NCI-H2171 (cell line): ENCODE measurements at places on chromosomes 7 and 10.

GRCh38 chr7:148084138-148084537, 506.4 kb upstream of the C7orf33 start:
- peak; percentile 64 for DNase-seq

GRCh38 chr10:58438340-58438871, 53.2 kb downstream of the TFAM start:
- no peak for DNase-seq

DNA sequence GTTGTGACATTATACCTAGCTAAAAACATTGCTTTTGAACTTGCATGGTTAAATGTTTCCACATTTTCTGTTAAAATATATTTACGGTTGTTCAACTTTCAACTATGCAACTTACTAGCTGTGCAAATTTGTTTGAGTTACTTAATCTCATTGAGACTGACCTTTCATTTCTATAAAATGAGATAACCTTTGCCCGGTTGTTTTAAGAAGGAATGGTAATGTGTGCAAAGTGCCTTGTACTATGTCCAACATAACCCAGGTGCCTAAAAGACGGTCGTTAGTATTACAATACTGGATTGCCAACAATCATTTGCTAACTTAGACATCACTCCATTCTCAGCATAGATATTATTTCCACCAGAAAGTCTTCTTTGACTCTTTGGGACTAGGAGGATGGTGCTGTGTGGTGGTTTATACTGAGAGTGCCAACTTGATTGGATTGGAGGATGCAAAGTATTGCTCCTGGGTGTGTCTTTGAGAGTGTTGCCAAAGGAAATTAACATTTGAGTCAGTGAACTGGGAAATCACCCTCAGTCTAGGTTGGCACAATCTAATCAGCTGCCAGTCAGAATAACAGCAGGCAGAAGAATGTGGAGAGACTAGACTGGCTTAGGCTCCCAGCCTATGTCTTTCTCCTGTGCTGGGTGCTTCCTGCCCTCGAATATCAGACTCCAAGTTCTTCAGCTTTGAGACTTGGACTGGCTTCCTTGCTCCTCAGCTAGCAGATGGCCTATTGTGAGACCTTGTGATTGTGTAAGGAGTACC, 85.2 kb upstream of the PDSS1 start:
- DNase-seq, result no peak

DNA sequence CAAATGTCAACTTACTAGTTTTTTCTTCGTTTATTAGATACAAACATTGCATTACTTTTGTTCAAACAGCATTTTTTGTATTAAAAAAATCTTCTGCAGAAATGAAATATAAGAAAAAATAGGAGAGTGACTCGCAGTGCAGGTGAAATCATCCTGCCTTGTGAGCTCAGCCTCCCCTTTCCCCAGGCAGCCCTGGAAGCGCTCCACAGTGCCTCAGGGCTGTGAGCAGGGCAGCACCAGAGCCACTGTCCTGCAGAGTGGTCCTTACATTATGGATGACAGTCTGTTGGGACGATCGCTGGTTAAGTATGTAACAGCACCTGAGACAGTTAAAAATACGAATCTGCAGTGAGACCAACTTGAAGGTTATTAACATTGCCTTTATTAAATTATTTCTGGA, 695.4 kb upstream of the POM121L12 start:
- no peak for DNase-seq

GRCh38 chr10:126661841-126662515, 8.5 kb downstream of the C10orf90 start:
- DNase-seq, result no peak

DNA sequence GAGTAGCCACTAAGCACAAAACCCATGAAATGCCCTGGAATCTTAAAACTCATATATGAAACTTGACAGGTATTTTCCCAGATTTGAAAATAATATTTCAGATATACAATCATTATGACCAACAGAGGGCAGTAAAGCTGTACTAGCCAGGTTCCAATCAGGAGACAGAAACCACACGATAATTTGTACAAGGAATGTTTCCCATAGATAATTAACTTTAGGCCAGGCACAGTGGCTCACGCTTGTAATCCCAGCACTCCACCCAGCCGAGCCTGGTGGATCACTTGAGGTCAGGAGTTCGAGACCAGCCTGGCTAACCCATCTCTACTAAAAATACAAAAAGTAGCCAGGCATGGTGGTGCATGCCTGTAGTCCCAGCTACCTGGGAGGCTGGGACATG, 31.0 kb upstream of the NUB1 start:
- DNase-seq, result peak; percentile 46

DNA sequence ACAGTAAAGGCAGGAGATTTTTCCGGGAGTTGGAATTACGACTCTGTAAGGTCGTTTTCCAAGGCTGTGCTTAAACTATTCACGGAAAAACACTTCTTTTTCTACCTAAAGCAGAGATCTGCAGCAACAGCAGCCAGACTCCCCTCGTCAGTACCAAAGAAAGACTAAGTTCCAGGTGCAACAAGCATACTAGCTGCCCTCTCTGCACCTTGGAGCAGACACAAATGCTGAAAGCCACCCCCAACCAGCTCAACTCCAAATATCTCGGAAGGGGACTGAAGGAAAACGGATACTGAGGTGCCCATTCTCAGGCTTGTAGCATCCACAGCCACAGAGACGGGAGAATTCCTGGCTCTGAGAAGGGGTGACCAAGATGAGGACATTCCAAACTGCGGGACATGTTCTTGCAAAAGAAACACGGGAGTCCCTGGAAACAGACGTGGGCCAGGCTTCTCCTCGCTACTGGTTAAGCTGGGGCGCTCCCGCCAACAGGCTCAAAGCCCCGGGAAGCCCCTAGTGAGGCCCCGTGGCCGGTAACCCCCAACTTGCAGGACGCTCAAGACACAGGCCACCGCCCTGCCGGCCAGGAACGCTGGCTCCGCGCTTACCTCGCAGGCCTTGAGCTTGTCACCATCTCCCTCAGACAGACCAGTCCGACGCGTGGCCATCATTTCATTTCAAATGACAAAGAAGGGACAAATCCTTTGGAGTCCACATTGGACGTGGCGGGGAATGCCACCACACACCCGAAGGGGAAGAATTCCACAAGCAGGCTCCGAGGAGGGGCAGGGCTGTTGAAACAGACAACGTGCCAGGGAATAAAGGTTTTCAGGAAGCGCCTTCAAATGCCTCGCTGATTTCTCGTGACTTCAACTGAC, 2.2 kb downstream of the ARHGAP21 start:
- no peak for DNase-seq

- DNase-seq, result no peak
Measured at GRCh38 chr7:107404740-107405537, 64.9 kb upstream of the GPR22 start.

- DNase-seq, result peak; percentile 16
Measured at GRCh38 chr7:19117091-19117869, at the start of gene TWIST1. Gene TWIST1, minus strand, starts transcription at chr7:19117636. Its CDS starts 315 bp downstream, at chr7:19117321.

DNA sequence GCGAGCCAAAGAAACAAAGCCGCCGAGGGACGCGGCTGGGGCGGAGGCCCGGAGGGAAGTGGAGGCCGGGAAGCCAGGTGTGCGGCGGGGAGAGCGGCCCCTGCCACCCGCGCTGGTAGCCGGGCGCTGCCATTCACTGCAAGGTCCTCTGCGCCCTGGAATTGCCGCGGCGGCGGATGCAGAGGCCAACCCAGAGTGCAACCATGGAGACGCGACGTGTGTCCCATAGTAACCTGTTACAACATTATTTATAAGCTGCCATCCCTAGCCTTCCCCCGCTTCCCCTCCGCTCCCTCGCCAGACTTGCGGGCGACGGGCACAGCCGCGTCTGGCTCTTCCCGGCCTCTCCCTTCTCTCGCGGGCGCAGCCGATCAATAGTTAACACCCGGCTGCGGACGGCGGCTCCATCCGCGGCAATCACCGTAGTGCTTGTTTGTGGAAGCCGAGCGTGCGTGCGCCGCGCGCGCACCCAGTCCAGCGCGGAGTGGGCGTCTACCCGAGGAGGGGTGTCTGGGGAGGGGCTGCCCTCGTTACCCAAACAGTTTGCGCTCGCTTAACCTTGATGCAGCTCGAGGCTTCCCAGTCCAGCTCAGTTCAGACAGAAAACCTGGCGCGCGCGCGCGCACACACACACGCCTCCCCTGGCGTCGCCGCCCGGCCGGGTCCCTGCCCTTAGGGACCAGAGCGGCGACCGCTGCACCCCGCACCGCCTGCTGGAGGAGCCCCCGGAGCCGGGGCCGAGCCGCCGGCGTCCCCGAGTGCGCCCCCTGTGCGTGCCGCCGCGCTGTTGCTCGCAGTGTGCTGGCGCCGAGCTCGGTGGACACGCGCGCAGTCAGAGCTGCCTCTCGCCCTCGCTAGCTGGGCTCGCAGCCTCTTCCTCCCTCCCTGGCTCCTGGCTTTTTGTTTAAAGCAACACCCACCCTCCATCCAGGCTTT, 165.4 kb upstream of the DPP6 start:
- no peak for DNase-seq

DNA sequence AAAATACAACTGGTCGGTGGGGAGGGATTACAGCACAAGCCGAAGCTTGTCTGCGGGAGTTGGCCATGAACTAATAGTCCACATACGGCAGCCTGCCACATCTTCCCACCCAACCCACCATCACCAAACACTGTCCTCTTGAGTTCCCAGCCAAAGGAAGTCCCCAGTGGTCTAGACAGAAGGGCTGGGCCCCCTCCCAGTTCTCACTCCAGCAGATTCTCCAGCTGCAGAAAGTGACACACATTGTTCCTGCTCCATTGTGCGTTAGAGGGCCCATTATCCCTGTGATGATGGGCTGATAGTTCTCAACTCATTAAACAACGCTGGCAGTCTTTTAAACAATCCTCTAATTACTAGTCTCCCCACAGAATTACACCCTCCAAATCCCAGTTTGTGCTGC, 148.0 kb downstream of the FGFR2 start:
- no peak for DNase-seq

GRCh38 chr10:73577788-73578187, 13.4 kb downstream of the USP54 start:
- no peak for DNase-seq

- DNase-seq, result no peak
Measured at GRCh38 chr10:80453056-80453841, 861 bp upstream of the TSPAN14 start.

- no peak for DNase-seq
Measured at GRCh38 chr7:133297093-133297492, 44.2 kb downstream of the EXOC4 start.

DNA sequence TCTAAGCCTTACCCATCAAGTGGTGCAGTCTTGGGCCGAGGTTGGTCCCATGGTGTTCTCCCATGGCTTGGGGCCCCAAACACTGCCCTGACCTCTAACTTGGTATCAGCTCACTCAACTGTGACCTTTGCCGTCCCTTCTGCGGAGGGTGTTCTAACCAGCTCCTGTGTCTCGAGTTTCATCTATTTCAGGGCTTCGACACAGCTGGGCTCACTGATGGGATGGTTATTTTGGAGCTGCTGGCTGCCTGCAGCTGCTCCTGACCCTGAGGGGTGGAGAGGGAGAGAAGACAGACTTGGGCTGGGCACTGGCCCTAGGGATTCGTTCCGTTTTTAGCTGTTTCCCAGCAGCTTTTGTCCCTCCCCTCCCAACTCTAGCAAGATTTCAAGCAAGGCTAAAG, 86.9 kb downstream of the NEURL1 start:
- no peak for DNase-seq

GRCh38 chr10:75417522-75417927, 13.9 kb upstream of the LRMDA start:
- DNase-seq, result no peak

GRCh38 chr7:26182706-26183105, 17.8 kb downstream of the HNRNPA2B1 start:
- no peak for DNase-seq

DNA sequence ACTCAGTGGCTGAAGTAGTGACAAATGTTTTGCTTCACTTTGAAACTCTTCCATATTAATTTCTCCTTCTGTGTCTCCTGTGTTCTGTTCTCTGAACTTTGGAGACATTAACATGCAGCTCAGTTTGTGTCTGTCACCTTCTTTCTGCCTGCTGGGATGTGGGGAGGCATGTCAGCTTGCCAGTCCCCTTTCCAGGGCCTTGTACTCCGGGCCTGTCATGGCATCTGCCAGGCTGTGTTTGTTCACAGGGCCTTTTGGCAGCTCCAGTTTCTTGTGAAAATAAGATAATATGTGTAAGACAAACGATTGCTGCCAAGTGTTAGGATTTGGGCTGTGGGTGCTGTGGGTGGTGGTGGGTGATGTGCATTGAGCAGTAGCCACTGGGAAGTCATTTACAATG, 76.1 kb upstream of the ELMO1 start:
- DNase-seq, result no peak

GRCh38 chr7:155507576-155507975, 38.8 kb downstream of the CNPY1 start:
- DNase-seq, result no peak

DNA sequence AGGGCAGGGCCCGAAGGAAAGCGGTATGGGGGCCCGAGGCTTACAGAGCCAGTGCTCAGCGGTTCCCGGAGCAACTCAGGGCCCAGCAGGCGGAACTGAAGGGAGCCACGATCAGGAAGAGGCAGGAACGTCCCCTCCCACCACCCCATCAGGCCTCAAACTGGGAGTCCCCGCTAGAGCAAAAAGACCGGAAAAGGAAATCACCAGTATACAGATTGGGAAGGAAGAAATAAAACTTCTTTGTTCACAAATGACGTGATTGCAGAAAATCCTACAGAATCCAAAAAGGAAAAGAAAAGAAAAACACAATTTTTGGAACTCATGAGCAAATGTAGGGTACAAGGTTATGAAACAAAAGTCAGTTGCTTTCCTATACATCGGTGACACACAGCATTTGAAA, 21.6 kb upstream of the ZFAND2A start:
- DNase-seq, result no peak

DNA sequence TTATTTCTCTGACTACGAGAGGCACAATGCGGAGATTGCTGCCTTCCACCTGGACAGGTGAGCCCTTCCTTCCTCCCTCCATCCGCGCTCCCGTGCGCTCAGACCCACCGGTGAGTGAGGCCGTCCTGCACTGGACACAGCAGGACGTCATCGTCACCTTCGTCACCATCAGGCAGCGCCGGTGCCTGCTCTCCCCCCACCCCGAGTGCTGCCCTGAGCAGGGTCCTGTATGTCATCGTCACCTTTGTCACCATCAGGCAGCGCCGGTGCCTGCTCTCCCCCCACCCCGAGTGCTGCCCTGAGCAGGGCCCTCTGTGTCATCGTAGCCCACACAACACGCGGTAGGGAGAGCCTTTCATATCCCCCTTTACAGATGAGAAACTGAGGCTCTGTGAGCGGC, 43.5 kb upstream of the FOXL3 start:
- DNase-seq, result no peak

- no peak for DNase-seq
Measured at GRCh38 chr7:107047902-107048782, 3.6 kb downstream of the PRKAR2B start.

DNA sequence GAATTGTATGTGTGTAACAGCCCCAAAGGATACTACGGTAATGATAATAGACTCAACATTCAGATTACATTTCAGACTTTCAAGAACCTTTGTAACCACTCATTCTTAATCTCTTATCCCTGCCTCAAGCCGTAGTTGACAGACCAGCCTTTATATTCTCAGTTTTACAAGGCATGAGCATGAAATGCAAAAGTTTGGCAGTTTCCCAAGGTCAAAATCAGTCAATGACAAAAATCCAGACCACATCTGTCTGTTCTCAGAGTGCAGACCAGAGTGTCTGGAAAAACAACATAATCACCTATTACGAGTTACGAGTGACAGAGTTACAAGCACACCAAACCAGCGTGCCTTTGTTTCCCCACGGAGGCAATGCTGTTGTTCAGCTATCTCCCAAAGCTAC, 178.6 kb upstream of the LRGUK start:
- no peak for DNase-seq

GRCh38 chr7:152856351-152856750, 96.8 kb downstream of the ACTR3B start:
- DNase-seq, result no peak

GRCh38 chr10:79357180-79357579, 9.9 kb downstream of the PPIF start:
- no peak for DNase-seq

GRCh38 chr7:44539669-44540506, 1.2 kb downstream of the NPC1L1 start:
- no peak for DNase-seq
